Activated naive CD4-positive, alpha-beta T cell (primary cell): ENCODE measurements at places on chromosomes 6 and 20.

- no peak for DNase-seq
Observed at GRCh38 chr20:44664131-44664530, 12.6 kb upstream of the ADA start.

DNA sequence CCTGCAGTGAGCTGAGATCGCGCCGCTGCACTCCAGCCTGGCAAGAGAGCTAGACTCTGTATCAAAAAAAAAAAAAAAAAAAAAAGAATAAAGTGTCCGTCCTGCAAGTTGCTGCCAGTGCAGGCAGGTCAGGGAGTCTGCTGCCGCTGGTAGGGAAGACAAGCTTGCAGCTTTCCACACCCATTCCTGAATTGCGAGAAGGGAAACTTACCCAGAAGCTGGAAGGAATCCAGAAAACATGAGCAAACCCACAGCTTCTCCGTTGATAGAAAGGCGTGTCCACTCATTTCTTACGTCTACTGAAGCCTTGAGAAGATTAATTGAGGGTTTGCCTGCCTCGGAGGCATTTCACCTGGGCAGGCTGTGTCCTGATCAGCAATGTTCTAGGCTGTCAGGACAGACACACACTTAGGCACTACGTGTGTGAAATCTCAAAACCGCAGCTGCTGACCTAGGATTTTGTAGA is 61.6 kb upstream of the DSP start:
- DNase-seq = no peak

DNA sequence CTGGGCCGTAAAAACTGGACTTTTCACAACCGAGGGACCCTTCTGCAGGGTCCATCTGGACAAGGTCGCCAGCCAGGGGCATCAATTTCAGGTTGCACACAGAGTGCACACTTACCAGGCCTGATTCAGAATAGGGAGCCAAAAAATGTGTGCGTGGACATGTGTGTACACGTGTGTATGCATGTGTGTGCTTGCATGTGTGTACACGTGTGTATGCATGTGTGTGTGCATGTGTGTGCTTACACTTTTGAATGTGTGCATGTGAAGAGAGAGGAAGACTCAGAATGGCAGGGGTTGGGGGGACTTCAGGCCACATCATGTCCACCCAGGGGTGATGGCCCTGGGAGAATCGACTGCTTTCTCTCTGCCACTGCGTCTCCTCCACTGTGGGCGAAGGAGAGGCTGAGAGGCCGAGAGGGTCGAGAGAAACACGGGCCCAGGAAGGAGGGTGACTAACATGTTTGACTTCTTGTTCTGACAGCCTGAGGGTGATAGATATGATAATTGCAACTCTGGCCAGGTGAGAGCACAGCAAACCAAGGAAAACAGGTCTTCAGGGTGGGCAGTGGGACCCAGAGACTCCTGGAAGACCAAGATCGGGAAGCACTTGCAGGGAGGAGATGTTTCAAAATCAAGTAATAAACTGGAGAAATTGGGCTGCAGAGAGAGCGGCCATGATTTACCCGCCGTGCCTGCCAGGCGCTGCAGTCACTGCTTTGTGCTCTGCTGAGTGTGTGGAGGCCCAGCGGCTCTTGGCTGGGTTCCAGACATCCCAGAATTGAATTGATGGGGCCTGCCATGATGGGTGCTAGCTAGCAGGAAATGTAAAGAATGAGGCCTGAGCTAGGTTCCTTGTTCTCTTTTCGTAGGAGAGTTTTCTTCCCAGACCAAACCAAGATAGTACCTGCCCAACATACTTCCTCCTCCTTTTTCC is 310.8 kb downstream of the QKI start:
- DNase-seq = no peak

- DNase-seq = no peak
Observed at GRCh38 chr6:155505608-155505989, 50.0 kb upstream of the NOX3 start.

GRCh38 chr20:34343458-34344211 is 19.4 kb upstream of the ITCH start:
- no peak for DNase-seq

DNA sequence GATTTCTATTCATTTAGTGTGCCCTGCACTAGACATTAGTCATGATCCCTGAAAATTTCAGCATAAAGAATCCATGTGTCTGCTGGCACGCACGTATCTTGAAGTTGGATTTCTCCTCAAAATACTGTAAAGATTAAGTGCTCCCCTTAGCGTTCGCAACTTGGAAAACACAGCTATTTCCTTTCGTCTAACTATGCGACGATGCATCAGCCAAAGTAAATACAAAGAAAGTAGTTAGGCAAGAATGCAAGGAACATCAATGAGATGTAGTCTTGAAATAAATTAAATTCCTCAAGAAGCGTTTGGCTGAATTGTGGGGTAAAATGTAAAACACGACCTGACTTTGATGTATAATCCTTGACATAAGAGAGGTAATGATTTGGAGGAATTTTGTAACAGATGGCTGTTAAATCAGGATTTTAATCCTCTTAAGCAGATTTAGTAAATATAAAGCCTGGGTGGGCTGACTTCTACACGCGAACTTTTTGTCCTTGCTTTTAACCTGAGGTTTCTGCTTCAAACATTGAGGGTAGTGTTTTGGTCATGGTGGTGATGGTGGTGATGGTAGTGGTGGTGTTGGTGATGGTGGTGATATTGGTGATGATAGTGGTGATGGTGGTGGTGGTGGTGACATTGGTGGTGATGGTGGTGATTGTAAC is 88.2 kb downstream of the FOXF2 start:
- DNase-seq = no peak

DNA sequence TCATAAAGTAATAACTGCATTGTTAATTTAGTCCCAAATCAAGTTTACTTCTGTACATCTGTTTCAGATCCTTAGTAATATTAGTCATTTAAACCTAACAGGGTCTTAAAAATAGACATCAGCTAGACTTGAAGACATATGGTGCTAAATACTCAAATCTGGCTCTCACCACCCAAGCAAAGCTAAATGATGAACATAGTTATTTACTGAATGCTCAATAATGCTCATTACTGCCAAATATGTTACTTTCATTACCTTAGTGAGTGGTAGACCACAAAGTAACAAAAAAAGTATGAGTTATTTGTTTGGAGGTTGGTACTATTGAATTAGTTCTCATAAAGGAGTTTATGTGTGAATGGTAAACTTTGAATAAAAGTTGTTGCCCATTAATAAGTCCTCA is 502.1 kb downstream of the PKHD1 start:
- DNase-seq = no peak

DNA sequence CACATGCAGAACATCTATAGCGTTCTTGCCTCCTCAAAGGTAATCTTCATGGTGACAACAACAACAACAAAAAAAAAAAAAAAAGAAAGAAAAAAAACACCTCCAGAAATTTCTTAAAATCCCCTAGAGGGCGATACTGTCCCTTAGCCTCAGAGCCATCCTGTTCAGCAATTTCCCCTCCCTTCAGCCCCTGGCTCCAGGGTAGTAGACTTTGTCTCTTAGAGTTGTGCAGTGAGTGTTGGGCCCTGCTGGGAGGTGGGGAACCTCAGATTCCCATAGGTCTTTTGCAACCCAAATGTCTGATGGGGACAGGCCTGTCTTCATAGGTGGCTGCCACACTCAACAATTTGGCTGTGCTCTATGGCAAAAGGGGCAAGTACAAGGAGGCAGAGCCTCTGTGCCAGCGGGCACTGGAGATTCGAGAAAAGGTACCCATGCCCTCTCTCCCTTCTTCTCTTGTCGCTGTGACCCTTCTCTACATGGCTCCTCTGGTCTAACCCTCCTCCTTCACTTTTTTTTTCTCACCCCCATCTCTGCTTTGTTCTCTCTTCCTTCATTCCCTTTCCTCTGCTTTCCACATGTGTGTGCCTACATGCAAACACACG is 6.0 kb upstream of the PTK7 start:
- DNase-seq = no peak

- no peak for DNase-seq
Observed at GRCh38 chr6:45850378-45851033, 165.2 kb downstream of the CLIC5 start.

DNA sequence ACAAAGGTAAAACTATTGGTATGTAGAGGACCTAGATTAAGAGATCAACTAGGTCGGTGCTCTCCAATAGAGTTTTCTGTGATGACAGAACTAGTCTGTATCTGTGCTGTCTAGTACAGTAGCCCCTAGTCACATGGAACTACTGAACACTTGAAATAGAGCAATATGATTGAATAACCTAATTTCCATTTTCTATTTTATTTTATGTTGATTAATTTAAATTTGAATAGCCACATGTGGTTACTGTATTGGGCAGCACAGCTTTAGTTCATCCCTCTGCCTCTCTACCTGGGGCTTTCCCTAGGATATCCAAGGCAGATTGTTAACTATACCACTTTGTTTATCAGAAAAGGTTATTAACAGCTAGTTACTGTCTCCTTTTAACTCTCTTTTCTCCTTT is 27.0 kb downstream of the FILIP1 start:
- DNase-seq = no peak

DNA sequence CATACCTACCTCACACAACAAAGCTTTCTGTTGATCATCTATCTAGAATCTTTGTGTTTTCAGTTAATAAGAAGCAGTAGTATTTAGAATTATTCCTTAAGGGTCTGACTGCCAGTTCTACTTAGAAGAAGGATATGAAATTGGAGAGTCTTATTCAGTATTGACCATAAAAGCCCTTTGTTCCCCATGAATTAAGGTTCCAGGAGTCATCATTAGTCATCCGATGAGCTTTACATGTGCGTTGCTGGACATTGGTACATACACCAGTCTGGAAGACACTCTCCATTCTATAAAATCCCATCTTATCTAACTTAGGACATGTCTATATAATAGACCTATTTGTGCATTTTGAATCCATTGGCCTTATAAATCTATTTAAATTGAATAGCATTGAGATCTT is 34.4 kb upstream of the RNF217 start:
- no peak for DNase-seq

DNA sequence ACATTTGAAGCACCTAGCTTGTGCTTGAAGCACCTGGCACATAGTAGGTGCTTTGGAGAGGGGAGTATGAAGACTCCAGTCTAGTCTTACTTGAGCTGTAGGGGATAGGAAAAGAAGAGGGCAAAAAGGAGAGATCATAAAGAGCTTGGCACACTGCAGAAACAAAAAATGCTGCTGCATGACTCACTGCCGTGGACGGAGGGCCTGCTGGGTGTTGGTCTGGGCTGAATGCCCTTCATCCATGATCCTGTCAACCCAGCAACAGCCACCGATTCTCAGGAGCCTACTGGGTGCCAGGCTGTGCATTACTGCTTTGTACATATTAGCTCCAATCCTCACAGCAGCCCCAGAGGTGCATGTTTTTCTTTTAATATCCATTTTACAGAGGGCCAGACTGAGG is 6.0 kb downstream of the PDYN start:
- DNase-seq = no peak

DNA sequence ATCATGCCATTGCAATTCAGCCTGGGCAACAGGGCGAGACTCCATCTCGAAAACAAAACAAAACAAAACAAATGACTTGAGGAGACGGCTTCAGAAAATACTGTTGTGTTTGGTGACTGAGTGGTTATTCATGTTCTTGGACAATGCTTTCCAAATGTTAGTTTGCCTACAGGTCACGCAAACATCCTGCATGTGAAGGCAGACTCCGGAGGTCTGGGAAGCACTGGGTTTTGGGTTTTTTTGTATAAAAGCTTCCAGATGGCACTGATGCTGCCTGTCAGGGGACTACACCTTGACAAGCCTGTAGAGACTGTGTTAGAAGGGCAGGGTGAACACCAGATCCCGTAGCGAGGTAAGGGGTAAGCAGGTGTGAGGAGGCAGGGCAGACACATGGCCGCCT is 81.7 kb downstream of the THBS2 start:
- DNase-seq = no peak

DNA sequence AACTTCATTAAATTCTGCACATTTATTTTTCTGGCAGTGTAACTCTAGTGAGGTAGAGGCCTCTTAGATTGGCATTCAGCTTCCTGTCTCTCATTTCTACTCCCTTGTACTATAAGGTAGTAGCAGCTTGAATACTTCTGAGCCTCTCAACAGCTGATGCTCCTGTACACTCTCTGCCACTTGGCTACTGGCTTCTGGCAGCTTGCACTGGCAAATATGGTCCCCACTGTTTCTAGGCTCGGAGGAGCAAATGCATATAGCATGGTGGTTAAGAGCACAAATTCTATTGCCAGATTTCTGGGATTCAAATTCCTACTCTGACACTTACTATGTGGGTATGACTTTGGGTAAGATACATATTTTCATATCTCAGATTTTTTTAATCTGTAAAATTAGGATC is 292.8 kb upstream of the ADGRB3 start:
- DNase-seq = no peak

DNA sequence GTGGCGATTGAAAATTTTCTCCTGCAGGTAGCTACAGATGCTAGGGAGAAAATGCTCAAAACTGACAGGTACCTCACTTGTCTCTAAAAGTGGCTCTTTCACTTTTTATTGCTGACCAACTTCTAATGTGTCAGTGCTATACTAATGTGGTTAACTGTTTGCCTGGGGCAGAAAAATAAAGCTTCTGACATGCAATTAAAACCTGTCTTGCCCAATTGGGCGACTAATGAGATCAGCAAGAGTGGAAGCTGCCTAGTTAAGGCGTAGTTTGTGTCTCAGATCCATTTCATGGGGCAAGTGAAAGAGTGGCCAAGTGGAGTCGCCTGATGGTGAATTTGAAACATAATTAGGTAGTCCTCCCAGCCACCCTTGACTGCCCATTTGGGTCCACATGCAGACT is 193.3 kb downstream of the TSHZ2 start:
- no peak for DNase-seq

DNA sequence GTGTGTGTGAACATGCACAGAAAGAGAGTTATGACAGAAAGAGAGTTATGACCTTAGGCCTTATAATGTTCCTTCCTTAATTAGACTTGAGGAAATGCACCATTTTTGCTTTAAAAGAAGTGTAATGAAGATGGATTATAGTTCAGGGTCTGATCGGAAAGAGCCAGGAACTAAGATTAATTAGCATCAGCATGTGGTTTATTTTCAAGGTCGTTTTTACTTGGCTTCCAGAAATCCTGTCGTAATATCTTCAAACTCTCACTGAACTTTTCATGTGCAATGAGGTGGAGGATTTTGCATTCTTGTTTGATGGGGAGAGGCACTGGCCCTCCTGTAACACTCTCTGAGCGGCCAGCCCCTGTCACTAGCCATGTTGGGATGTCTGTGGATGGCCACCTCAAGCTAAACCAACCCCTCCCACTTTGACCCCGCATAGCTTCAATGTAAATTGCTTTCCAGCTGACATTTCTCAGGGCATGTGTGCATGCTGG is 116.8 kb downstream of the CDC5L start:
- DNase-seq = no peak

DNA sequence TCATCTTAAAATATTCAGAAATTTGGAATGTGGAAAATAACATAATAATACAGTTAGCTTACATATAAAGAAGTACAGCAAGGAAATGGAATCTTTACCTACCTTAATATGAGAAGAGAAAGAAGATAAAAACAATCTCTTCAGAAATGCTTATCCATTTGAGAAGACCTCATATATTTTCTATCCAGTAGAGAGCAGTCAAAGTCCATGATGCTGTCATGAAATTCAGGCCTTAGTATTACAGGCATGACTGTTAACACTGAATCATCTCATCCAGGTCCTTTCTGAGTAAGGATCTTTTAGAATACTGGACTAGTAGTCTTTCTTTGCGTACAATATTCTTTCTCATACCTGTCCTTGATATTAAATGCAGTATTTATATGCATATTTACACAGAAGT is 713.4 kb downstream of the CD109 start:
- no peak for DNase-seq

GRCh38 chr6:36333931-36334725 is 2.6 kb downstream of the BNIP5 start:
- DNase-seq = no peak
